ENCODE measurements at places on chromosomes 1 and 21.
A peak's percentile ranks its signal among the peaks of the same experiment; 100 is the strongest.

- no peak for DNase-seq
Observed at GRCh38 chr1:14180738-14181137, 417.7 kb upstream of the KAZN start.

GRCh38 chr1:24155011-24155782 is 12.3 kb upstream of the IL22RA1 start:
- no peak for DNase-seq

DNA sequence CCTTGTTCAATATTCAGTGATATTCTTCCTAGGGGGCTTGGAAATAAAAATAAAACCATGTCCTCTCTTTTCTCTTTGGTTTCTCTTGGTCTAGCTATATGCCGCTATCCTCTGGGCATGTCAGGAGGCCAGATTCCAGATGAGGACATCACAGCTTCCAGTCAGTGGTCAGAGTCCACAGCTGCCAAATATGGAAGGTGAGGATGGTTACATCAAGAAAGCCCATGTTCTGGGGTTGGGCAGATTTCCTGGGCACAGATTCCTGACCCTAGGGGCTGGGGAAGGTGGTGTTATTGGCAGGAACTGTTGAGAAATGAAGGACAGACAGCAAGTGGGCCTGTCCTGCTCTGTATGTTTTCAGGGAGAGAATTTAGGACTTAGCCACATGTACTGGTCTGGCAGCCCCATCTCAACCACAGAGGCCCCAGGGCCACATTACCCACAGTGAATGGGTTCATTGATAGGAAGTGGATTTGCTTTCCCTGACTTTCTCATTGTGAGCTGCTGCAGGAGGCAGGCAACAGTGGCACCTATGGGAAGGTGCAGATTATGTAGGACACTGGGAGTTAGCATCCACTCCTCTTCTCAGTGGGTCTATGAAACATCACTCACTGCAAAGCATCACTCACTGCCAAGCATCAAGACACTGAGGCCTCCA is 37.4 kb upstream of the HSD17B7 start:
- DNase-seq = no peak

DNA sequence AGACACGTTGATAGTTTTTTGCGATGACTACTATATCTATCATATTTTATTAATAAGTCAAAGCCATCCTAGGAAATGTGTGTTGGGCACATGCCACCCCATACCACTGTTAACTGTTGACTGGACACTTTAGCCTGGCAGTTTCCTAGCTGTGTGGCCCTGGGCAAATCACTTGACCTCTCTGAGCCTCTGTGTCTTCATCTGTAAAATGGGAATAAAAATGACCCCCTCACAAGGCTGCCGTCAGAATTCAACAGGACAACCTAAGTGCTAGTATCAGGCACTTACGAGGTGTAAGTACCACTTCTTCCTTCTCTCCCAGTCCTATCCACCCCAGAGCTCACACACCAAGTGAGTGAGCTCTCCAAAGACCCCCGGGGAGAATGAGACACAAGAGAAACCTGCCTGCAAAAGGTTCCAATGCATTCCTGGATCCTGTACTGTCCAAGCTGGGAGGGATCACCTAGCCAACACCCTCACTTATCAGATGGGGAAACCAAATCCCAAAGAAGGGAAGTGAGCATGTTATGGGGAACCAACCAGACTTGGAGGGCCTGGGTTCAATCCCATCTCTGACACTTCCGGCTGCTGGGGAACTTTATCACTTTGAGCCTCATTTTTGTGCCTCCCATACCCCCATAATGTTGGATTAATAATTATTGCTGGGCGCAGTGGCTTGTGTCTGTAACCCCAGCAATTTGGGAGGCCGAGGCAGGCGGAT is 24.9 kb downstream of the HSPG2 start:
- DNase-seq = no peak

DNA sequence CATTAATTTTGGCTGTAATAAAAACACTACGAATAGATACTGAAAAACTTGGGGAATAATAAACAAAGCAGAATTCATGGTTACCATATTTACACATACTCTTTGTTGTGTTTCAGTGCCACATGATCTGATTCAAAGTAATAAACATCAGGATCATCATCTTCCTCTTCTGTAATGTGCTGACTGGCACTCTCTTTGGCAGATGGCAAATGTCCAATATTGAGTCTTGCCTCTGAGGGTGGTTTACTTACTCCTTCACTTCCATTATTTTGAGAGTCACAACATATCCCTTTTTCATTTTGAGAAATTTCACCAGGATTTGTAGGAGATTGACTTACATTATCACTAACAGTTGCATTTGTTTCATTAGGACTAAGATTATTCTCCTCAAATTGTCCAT is 50.7 kb downstream of the ZZZ3 start:
- no peak for DNase-seq

- no peak for DNase-seq
Observed at GRCh38 chr1:201401700-201402099, 2.6 kb upstream of the LAD1 start.

- DNase-seq = peak; percentile 24
Observed at GRCh38 chr1:148315071-148315811, 163.2 kb upstream of the NBPF11 start.

GRCh38 chr1:235549351-235550139 is 45.3 kb upstream of the B3GALNT2 start:
- DNase-seq = no peak

DNA sequence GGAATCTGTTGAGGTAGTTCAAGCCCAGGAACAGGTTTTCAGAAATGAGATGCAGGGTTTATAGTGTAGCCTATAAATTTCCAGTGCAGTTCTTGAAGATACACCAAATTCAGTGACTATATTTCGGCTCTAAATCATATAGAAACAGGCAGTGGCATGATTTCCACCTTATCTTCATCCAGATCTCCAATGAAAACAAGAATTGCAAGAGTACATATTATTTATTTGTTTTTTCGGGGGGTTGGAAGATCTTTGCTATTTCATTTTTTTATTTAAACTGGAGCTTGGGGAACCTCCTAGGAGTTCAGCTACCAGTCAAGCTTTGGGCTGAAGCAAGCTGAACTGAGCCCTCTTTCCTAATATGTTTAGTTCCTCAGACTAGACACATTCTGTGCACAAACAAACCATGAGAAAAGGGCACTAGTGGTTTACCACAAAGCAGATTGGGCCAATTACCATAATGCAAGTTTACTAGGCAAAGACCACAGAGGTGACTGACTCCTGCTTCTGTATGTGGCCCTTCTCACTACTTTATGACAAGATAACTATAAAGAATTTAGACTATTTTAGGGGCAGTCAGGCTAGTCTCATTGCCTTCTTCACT is 68.5 kb downstream of the RGS2 start:
- DNase-seq = peak; percentile 74

DNA sequence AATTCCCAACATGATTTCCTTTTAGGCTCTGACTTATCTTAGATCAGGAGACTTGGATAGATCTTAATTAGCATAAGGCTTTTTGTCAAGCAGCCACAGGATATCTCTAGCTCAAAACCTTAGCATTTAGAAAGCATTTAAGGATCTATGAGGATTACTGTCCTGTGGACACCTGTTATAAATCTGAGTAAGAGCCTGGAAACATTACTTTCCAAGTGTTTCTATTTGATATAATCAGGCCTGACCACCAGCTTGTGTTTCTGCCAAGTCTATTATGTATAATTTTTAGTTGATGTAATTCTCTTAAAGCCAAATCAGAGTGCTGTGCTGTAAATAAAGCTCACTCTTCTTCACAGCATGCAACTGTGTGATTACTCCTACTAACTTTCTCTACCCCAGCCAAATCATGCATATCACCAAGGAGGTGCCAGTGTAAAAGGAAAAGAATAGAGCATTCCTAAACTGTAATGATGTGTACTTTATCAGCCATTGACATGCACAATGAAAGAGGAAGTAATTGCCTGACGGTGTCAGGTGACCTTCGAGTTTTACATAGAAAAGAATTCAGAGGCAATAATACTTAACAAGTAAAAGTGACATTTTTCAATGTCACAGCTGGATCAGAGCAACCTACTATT is 309.9 kb upstream of the PRMT6 start:
- no peak for DNase-seq

- DNase-seq = peak; percentile 21
Observed at GRCh38 chr1:29383746-29384371, 147.5 kb downstream of the PTPRU start.

- peak; percentile 62 for DNase-seq
Observed at GRCh38 chr1:220880726-220881506, 1.7 kb downstream of the HLX start.

DNA sequence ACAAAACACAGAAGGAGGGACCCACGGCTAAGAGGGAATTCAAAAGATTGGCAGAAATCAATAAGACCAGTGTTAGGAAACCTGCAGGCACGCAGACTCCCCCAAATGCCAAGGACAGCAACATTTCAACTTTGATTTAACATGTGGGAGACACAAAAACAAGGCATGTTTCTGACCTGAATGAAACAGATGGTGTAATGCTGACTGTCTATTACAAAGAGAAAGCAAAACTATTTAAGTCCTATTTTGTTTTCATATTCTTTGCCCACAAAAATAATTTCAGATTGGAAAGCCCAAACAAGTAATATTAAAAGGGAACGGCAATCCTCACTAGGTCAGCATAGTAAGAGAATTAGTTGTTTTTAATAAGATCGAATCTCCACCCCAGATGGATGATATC is 107.9 kb downstream of the S1PR1 start:
- DNase-seq = peak; percentile 20

DNA sequence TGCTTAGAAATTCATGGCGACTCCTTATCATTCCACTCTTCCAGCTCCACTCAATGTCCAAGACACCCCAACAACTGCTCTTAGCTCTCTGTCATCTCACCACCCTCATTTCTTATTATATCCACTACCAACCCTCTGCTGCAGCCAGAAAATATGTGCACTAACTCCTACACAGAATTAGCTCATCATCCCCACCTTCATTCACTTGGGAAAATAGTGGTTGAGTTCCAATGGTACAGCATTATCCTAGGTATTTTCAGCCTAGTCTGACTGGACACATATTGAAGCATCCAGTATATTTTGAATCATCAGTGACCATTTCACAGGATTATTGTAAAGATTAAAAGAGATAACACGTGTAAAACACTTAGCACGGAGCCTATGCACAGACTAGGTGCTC is 16.7 kb upstream of the VSIG8 start:
- DNase-seq = no peak

DNA sequence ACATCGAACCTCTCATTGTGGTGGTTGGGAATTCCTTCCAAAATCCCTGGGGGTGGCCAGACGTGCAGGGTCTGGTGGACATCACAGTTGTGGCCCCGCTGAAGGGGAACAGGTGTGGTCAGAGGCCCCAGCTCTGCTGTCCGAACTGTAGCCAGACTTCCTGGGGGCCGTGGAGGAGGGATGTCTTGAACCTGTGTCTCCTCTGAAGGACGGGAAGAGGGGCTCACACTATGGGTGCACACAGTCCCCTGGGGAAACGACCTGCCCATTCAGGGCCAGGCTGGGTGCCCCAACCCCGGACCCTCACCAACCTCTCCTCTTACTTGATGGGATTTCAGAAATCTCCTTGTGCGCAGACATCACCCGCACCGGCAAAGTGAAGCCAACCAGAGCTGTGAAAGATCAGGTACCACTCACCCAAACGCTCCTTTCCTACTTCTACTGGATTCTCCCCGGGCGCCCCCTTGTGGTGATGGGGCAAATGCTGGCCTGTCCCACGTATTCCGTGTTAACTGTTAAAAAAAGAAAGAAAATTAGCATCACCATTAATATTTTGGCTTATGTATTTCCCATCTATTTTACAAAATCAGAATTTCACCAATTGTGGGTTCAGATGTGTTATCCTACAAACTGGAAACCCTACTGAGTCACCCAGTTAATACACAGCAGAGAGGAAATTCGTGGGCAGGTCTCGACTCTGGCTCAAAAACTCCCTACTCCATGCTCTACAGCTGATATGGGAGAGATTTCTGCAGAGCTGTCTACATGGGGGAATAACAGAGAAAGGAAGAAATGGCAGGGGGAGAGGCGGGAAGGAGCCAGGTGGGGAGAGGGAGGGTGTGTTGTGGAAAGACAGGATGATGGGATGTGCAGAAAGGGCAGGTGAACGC is 28.1 kb downstream of the PADI4 start:
- peak; percentile 53 for DNase-seq

- DNase-seq = no peak
Observed at GRCh38 chr1:92956254-92957029, 4.8 kb downstream of the DIPK1A start.

DNA sequence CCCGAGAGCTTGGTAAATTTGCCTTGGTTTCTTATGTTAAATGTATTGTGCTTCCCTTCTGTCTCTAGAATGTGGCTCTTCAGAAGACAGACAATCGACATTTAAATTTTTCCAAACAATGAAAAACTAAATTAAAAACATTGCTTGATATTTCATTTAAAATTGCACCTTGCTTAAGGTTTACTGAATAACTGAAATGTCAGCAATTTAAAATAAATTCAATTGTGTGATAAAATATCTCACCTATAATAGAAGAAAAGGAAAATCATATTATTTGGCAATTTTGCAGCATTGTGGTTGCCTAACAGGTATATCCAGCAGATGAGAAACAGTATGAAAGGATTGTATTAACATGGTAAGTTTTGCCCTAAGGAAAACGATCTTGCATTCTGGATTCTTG is 56.5 kb downstream of the MAP3K21 start:
- no peak for DNase-seq

DNA sequence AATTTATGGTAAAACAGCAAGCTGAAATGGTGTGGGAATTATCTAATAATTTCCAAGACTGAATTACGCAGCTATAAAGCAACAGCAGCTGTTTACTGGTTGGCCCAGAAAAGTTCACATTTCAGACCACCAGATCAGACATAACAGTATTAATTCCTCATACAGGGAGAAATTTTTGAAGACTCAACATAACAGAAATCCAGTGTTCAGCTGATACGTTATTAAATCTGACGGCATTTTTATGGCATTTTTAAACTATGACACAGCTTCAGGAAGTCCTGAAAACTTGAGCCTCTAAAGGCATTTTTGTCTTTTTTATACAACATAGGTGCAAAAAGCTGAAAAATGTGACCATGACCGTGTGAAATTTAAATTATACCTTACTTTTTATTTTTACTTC is 91.2 kb downstream of the APP start:
- DNase-seq = peak; percentile 80

DNA sequence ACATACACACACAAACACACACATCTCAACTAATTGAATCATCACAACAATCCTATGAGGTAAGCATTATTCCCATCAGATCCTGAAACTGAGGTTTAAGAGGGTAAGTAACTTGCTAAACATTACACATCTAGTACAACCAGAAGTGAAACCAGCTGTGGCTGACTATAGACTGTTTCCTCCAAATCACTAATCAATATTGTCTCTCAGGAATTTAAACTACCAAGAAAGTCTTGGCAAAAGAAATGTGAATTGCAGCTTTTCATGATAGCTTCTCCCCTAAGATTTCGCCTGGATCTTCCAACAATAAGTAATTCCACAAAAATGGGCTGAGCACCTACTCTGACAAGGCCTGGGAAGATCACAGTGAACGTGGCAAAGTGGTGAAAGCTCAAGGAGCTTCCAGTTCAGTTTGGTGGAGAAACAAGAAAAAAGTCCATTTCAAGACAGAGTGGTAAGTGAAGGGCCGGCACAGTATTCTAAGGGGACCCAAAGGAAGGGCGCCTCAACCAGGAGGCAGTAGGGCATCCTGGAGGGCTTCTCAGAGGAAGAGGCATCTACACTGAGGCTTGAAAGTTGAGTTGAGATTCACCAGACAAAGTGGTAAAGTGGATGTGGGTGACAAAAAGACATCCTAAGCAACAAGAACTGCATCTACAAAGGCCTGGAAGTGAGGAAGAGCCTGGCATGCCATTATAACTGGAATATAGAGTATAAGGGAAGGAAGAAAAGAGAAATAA is 22.1 kb downstream of the LRRC52 start:
- no peak for DNase-seq

- DNase-seq = no peak
Observed at GRCh38 chr1:175208773-175209492, 16.4 kb upstream of the KIAA0040 start.

GRCh38 chr1:208174200-208174599 is 70.0 kb downstream of the PLXNA2 start:
- no peak for DNase-seq

Measured in iris pigment epithelial cell (primary cell).